NCI-H2171 (cell line): ENCODE measurements at places on chromosomes 3 and 15.

DNA sequence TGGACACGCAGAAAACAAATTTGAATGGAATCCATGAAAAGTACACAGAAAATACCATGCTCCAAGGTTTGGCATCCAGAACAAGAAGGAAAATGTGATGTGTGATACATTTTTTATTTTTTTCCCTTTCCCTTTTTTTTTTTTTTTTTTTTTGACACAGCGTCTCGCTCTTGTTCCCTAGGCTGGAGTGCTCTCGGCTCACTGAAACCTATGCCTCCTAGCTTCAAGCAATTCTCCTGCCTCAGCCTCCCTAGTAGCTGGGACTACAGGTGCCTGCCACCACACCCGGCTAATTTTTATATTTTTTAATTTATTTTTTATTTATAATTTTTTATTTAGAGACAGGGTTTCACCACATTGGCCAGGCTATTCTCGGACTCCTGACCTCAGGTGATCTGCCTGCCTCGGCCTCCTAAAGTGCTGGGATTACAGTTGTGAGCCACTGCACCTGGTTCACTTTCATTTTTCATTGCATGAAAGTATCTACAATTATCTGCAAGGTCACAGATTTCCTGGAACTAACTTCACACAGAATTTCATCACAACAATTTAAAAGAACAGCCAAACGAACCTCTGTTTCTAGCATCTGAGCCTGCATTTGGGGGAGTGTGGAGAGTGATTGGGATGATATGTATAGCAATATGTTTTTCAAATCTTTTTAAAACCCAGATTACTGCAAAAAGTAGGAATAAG, 8.3 kb downstream of the POU1F1 start:
- no peak for DNase-seq

GRCh38 chr3:37210230-37210629, 35.8 kb upstream of the LRRFIP2 start:
- no peak for DNase-seq

DNA sequence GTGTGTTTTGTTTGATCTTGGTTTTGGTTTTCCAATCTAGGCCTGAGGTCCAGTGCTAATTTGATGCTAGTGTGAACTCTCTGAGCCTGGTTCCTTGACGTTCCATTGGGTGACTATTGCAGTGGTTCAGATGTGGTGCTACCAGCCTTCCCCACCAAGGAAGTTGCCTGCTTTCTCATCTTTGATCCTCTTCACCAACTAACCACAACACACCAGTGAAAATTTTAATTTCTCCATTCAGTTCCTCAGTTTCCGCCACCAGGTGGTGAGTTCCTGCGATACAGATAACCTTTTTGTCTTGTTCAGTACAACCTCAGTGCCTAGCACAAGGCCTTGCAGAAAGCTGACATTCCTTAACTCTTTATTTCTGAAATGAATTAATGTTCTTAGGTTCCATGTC, 337.4 kb upstream of the TPRG1 start:
- DNase-seq = no peak

- DNase-seq = no peak
These were observed 9.8 kb downstream of the TFG start for GRCh38 chr3:100719136-100719535.

DNA sequence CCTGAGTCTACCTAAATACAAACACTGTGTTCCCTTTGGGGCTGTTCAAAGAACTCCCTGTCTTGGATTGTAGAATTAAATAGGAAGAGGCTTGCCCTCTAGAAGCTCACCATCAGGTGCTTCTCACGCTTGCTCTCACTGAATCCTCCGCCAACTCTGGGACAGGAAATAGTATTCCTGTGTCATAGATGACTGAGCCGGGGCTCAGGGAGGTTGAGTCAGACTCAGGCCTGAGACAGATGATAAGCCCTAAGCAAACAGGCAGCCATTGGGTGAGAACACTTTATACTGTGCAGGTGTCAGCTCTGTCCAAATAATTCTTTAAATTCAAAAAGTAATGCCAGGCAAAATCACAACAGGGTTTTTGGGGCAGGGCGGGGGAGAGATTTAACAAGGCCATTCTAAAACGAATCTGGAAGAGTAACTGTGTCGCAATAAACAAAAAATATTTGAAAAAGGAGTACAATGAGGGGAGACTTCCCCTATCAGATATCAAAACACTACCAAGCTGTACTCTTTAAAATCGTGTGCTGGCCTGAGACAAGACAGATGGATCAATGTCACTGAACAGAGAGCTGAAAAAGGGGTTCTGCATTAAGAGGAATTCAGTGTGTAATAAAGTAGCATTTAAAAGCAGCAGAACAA, 59.0 kb downstream of the EPHB3 start:
- no peak for DNase-seq

DNA sequence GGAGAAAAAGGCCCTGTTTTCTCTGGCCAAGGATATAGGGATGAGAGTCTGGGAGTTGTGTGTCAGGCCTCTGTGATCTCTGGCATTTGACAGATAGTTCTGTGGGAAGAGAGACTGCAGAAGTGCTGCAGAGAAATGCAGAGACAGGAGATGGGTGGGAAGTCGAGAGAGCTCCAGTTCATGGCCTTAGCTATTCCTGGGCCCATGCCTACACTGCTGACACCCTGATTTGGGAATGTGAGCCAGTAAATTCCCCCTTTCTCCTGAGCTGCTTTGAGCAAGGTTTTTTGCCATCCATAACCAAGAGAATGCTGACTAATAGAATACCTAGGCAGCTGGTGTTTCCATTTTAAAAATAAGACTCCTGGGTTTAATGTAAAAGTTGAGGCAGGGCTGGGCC, 59.3 kb downstream of the EBLN2 start:
- no peak for DNase-seq

- DNase-seq = no peak
These were observed 71.3 kb upstream of the STT3B start for GRCh38 chr3:31461426-31461825.

GRCh38 chr3:133506215-133506901, 67.1 kb upstream of the CDV3 start:
- DNase-seq = no peak

- DNase-seq = peak; percentile 44
These were observed 46.9 kb downstream of the NR1D2 start for GRCh38 chr3:23991683-23992628.

DNA sequence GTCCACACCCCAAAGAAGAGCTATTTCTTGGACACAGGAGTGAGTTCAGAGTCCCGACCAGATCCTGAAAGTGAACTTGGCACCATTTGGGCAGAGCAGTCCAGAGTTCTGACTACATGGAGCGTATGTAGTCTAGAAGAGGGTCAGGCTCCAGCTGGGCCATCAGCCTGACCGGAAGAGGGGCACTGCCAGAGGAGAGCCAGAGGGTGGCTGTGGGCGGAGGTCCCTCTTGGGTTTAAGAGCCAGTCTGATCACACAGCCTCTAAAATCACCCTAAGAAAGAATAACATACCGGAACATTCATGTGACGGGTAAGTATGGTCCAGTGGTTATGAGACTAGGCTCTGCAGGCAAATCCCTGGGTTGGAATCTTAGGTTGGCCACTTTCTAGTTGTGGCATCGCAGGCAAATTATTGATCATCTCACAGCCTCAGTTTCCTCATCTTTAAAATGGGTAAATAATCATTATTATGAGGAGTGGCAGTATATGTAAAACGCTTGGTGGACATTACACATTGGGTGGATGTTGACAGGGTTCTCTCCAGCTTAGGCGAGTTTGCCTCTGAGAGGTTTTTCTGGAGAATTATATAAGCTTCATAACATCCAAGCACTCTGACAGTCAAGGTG, 2.1 kb upstream of the RAP2B start:
- DNase-seq = no peak

DNA sequence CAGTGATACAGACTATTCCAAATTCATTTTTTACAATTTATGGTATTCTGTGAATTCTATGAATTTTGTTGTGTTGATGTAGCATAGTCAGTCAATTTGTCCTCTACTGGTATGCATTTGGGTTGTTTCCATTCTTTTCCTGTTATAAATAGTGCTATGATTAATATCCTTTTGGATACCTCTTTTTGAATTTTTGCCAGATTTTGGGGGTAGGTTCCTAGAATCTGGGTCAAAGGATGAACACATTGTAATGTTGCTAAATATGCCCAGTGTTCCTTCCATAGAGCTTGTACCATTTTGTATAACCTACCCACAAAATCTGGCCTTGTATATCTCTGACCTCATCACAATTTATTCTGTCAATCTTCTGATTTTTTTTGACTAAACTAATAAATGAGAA, 44.4 kb upstream of the C3orf38 start:
- no peak for DNase-seq

- peak; percentile 69 for DNase-seq
These were observed 17.7 kb downstream of the EEFSEC start for GRCh38 chr3:128170866-128171516.

DNA sequence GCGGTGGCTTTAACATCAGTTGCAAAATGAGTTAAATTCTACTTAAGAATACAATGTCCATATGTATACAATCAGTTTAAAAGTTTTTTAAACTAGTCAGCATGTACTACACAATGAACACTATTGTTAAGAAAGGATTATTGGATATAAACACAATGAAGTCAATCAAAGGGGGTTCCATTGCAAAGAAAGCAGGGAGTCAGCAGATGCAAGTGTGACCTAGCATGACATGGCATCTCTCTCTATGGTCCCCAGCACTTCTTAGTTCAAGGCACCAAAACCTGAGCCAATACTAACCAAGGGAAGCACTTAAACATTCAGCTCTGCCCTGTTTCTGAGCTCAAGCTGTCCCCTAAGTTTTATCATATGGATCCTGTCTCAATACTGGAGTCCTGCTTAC, 17.0 kb downstream of the KLHL6 start:
- DNase-seq = no peak

GRCh38 chr3:10352146-10352911, 31.4 kb upstream of the SEC13 start:
- DNase-seq = no peak

DNA sequence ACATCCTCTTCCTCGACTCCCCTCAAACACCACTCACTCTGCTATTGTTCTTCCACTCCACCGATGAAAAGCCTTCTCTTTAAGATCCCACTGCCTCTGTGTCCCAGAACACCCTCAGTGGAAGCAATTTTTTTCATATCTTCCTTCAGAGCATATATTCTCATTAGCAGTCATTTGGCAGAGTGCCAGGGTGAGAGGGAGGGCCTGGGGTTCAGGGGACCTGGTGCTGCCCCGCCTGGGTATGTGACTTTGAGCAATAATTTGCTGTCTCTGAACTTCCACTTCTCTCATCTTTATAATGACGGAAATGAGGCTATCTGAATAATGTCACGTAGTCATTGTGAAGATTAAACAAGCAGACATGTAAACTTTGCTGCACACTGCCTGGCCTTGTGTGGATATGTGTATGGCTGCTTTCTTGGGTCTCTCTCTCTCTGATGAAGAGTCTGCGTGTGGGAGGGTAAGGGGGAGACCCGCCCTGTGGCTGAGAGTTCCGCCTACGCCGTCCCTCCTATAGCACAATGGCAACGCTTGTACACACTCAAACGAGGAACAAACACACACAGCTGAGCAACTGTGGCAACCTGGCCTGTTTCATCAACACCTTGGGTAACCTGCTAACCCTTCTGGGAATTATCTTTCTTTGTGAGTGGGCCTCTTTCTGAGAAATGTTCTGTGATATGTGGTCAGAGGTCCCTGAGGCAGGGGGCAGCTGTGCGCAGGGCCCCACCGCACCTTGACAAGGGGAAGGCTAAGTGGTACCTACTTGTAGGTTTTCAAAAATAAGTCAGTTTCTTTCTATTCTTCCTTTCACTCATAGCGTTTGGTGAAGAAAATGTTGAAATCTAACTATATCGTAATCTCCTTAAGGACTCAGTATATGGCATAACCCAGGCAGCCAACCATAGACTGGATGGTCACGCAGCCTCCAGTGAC, 369.8 kb downstream of the SV2B start:
- no peak for DNase-seq

GRCh38 chr15:97868981-97869380, 91.5 kb upstream of the ARRDC4 start:
- DNase-seq = no peak

- DNase-seq = no peak
These were observed 8.7 kb downstream of the ATXN7 start for GRCh38 chr3:63872135-63872924.

DNA sequence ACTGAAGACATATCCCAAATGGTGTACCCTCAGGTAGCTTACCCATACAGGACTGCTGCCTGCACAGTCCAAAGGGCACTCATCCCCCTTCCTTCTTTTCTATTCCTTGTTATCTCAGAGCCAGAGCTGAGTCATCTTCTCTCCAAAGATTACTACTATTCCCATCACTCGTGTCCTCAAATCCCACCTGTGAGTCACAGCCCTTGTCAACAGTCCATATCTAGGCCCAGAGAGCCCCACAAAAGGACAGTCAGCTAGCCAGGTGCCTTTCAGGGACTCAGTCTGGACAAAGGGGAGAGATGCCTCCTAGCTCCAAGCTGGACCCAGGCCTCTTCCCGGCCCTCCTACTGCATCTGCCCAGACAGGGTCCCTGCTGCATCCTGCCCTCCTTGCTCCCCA, 11.0 kb downstream of the PARP16 start:
- DNase-seq = no peak

DNA sequence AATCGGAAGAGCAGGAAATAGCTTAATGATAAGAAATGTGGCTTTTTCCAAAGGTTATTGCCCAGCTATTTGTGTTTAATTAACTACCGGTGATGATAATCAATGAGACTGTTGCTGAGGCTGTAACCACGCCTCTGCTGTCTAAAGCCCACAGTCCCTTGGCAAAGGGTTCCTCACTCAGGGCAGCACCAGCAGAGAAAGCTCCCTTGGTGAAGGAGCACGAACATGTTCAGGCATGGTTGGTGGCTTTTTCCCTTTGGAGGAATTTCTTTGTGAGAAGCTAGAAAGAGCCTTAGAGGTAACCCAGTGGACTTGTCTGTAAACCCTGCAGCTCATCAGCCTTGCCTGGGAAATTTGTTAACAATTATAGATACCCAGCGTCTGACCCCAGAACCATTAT, 7.5 kb upstream of the ST6GAL1 start:
- no peak for DNase-seq

DNA sequence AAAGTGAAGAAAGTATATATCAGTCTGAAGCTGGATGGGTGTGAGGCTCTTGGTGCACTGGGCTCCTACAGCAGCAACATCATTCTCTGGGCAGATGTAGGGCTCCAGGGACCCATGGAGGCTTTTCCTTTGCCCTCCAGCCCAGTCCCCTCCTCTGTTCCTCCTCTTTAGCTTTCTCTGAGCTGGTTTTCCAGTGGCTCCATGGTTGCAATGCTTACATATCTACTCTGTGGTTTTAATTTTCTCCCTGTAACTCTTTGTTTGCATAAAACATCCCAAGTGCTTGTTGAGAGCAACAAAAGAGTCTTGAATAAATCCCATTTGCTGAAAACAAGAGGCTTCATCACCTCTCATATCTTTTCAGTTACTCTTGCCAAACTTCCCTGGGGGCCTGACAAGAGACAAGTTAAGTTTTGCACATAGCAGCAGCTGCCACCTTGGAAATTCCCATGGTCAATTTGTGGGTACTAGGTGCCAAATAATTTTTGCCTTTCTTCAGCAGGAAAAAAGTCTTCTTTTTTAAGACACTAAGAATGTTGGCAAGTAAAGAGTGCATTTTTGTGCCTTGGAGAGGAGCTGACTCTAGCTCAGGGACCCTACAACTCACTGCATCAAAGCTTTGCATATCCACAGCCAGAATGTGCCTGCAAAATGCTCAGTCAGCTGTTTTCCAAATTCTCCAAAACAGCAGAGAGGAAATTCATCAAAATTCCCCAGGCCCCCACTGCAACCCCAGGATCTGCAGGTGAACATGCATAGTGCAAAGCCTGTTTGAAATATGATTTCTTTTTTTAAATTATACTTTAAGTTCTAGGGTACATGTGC, 41.9 kb downstream of the COLQ start:
- no peak for DNase-seq

- DNase-seq = no peak
These were observed 109.6 kb downstream of the PLD1 start for GRCh38 chr3:171700653-171701052.
